Hematopoietic multipotent progenitor cell (in vitro differentiated cells): ENCODE measurements at places on chromosomes 3 and 15.

DNA sequence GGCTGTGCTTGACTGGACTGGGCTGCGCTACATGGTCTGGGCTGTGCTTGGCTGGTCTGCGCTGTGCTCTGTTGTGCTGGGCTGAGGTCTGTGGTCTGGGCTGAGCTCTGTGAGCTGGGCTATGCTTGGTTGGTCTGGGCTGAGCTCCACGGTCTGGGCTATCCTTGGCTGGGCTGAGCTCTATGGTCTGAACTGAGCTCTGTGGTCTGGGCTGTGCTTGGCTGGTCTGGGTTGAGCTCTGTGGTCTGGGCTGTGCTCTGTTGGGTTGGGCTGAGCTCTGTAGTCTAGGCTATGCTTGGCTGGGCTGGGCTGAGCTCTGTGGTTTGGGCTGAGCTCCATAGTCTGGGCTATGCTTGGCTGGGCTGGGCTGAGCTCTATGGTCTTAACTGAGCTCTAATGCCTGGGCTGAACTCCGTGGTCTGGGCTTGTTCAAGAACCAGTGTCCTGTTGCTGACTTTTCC is 92.0 kb downstream of the PLXNA1 start:
- DNase-seq, result no peak

DNA sequence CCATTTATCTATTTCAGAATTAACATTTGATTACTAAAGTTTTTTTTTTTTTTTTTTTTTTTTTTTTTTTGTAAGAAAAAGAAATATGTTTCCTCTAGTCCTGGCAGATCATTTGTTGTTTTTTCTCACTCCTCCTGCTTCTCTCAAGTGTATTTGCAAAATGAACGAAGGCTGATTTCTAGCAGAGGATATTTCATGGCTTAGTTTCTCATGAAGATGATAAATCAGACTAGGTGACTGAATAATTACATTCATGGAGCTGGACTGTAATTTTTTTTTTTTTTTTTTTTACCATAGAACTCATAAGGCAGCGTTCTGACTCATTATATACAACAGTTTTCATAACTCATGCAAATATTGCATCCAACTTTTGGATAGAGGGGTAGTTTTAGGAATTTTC is 332.5 kb upstream of the SEMA6D start:
- no peak for DNase-seq

GRCh38 chr3:47102081-47102600 is 61.8 kb downstream of the SETD2 start:
- no peak for DNase-seq

GRCh38 chr3:46245146-46245545 is 2.9 kb downstream of the CCR3 start:
- DNase-seq, result no peak

- DNase-seq, result no peak
Observed at GRCh38 chr3:163327086-163327485, 1751.2 kb downstream of the SI start.
